Right kidney (tissue), 9 donors: ENCODE measurements at places on chromosomes 1 and 21.
A peak's percentile ranks its signal among the peaks of the same experiment; 100 is the strongest.

DNA sequence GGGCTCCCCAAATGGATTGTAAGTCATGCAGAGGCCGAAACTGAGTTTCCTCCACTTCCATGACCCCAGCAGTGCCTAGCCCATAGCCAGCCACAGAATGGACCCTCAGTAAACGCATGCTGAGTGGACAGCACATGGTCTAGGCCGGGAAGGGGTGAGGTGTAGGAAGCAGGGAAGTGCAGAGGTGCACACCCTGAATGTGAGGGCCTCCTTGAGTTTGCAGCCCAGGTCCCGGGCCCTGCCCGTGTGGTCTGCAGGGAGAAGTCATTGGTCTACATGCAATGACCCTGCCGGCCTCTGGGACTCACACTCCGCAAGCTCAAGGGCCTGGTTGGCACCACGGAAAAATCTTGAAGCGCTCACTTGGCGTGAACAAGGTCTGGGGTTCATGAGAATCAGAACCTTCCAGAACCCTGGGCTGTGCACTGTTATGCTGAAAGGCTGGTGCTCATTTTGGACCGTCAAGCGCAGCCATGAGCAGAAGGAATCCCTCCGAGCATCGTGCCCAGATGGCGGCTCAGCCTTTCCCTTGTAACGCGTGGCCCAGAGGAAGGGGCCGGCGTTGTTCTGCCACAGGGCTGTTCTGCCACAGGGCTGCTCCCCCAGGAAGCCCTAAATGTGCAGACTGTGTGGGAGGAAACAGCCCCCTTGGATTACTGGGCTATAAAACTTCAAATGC is 66.4 kb downstream of the PSMG1 start:
- DNase-seq = no peak

GRCh38 chr1:245715970-245716369 is 561.2 kb downstream of the KIF26B start:
- no peak for DNase-seq

DNA sequence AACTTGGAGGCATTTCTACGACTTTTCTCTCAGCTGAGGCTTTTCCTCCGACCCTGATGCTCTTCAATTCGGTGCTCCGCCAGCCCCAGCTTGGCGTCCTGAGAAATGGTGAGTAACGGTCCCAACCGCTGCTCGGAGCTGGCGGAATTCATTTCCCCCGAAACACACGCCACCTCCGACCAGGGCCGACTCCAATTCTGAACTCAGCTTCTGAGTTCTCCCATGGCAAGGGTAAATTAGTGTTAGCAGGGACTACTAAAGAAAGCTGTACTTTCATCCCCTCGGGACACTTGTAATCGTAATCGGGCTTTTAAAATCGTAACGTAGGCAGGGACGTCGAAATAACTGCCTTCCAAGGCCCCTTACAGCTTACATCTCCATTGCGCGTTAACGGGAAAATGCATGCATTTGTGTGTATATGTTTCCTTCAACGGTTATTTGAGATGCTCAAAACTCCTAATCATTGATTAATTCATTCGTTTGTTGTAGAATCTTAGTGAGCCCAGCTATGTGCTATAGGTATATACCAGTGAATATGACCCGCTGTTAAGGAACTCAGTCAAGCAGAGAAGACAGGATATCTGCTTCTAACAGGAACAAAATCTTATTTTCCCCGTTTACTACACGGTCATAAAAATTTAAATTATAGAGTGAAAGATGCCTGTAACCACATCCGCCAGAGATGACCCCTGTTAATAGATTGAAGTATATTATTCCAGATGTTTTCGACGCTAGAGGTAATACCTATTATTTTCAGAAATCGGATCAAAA is 472 bp downstream of the DTL start:
- DNase-seq = no peak

- DNase-seq = peak; percentile 91
These were observed 2.2 kb downstream of the JUN start for GRCh38 chr1:58781541-58782177.

- no peak for DNase-seq
These were observed 28.0 kb upstream of the PAX7 start for GRCh38 chr1:18602533-18603211.

DNA sequence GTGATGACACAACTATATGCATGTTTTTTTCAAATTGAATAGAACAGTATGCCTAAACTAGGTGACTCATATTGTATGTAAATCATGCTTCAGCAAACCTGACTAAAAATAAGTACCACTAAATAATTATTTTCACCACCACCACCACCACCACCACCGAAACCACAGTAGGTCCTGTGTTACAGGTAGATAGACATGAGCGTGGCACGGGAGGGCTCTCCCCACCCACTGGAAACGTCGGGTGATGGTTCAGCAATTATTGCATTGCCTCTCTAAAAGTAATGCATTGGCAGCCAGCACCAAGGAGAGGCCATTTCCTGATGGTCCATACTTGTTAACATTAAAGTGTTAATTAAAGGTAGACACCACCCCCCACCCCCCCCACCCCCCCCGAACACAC is 297.0 kb upstream of the NCAM2 start:
- DNase-seq = no peak

- no peak for DNase-seq
These were observed 4.5 kb downstream of the AIM2 start for GRCh38 chr1:159071970-159072582.

- DNase-seq = no peak
These were observed 108.8 kb downstream of the CHD1L start for GRCh38 chr1:147351140-147351835.

- DNase-seq = no peak
These were observed 838 bp upstream of the IBA57 start for GRCh38 chr1:228164561-228165371.

GRCh38 chr1:154957091-154957657 is 1.3 kb upstream of the PBXIP1 start:
- no peak for DNase-seq

DNA sequence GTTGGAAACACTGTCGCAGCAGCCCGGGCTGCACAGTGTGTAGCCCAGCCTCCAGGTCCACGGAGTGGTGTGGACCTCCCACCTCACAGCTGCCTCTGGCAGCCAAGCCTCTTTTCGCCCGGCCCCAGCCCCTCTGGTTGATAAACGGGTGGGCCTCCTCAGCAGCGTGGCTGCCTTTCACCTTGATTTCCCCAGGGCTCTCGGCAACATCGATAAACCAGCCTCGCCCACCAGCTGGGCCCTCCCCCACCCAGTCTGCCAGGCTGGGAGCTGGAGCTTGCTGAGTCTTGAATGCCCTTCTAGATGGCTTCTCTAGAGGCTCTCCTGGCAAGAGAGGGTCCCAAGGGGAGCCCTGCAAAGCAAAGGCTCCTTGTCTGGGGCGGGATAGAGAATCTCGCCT is 31.0 kb upstream of the LHX4 start:
- DNase-seq = no peak

- DNase-seq = no peak
These were observed 44.4 kb upstream of the TTC34 start for GRCh38 chr1:2845869-2846268.

GRCh38 chr21:31580866-31581276 is 78.6 kb upstream of the SOD1 start:
- DNase-seq = peak; percentile 36

DNA sequence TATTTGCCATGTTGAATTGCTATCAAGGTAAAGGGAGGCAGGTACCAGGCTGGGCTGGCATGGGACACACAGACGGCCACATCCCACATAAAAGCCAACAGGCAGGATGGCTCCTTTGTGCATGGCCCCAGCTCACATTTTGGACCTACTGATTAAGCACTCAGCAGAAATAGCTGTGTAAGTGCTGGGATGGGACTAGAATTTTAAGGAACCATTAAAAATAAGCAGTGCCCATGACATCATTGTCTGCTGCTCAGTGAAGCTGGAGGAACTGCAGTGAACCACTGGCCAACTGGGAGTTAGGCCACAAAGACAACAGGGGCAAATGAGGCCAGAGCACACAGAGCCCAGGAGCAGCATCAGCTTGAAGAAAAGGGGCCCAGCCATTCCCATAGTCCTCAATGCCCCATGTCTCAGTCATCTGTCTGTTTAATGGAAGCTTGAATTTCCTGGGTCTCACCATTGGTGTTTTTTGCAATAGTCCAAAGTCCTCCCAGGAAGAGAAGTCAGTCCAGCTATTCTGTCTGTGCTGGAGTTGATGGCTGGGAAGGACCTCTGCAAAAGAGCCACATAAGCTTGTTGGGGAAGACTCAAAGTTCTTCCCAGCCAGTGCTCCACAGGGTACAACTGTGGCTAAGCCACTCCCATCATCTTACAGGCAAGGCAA is 45.3 kb upstream of the TNR start:
- DNase-seq = no peak

DNA sequence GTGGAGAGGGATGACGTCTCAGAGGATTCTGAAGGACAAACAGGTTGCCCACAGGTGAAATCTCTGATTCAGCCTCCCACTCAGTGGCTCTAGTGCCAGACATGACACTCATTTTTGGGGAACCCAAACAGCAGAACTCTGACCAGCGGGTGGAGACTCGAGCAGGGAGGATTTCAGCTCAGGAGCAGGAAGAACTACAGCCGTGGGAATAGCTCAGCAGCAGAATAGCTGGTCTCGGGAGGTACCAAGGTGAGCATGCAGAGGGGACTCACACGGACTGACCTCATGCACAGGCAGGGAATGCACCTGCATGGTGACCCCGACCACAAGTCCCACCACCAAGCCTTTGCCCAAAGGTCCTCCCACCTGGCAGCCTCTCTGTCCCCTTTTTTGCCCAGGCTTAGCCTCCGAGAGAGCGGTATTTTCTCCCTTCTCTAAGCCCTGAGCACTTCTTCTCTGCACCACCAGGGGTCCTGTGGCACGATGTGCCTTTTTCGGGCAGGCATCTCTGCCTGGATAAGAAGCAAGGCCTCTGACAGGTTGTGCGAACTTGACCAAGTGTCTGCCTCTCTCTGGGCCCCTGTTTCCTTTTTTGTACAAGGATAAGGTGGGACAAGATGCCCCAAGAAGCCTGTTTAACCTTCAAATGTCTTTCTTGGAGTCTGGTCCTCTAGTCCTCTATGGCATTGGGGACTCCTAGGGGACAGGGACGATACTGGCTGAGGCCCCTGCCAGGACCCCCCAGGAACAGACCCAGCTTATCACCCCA is 8.8 kb upstream of the FGR start:
- DNase-seq = no peak

- DNase-seq = peak; percentile 53
These were observed 2.8 kb downstream of the MYCL start for GRCh38 chr1:39898648-39899603.

DNA sequence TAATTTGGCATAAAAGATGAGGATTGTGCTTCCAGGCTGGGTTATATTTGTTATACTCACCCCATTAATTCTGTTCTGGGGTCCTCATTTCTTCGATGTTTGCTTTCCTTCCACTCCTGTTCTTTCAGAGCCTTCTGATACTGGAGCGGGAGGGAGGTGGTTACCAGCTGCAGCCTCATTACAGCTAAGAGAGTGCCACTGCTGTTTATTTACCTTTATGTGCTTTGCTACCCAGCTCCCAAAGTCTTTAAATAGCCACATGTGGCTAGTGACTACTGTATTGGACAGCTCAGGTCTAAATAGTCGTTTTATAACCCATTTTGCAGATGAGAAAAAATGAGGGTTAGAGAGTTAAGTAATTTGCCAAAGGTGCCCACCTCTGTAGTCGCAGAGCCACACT is 25.1 kb downstream of the PLEKHM2 start:
- DNase-seq = no peak

DNA sequence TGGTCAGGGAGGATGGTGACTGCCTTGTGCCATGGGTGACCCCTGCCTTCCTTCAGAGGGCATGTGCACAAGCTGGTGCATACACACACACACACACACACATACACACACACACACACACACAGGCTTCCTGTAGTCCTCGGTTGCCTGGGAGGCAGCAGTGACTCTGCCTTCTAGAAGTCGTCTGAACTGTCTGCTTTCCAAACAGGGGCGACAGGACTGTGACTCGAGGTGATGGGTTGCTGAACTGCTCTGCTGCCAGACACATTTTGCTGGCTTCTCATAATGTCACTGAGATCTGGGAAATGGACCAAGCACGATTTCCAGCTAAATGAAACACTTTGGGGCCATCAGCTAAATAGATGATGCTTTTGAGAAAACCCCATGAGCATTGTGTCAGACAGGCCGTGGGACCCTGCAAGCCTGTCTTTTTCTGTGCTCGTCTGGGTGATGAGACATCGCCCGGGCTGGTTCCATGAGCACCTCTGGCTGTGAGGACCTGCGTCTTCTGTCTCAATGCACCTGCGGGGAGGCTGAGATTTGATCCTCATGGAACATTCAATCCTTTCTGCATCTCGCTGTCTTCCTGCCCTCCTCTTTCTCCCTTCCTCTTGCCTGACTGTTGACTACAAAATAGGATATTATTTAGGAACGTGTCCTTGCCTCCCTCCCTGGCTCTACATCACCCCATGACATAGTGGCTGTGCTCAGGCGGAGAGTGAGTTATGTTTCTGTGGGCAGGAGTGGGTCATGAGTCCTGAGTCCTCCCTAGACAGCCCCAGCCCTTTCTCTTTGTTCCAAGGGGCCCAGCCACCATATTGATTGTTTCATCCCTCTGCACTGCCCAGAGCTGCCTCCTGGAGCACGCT is 436.8 kb downstream of the CAMTA1 start:
- no peak for DNase-seq

- DNase-seq = no peak
These were observed 7.9 kb upstream of the SPRR1B start for GRCh38 chr1:153023109-153023508.

GRCh38 chr21:44199448-44199847 is 41.3 kb downstream of the ICOSLG start:
- no peak for DNase-seq

GRCh38 chr1:196608390-196609369 is at the start of gene KCNT2:
TSS of gene KCNT2 (minus strand) at chr1:196608440. CDS start at chr1:196608309, 131 bp downstream.
- DNase-seq = peak; percentile 87

GRCh38 chr1:232046451-232047306 is 420.1 kb downstream of the DISC1 start:
- DNase-seq = no peak

- DNase-seq = no peak
These were observed 21.9 kb downstream of the KMO start for GRCh38 chr1:241553886-241554592.

- no peak for DNase-seq
These were observed 307.0 kb downstream of the ST6GALNAC3 start for GRCh38 chr1:76381450-76382097.

GRCh38 chr1:15885701-15886610 is 38.4 kb downstream of the SPEN start:
- peak; percentile 81 for DNase-seq

- DNase-seq = no peak
These were observed 28.4 kb downstream of the PRPF38A start for GRCh38 chr1:52432807-52433206.

GRCh38 chr1:111904478-111905218 is 84.8 kb downstream of the KCND3 start:
- DNase-seq = no peak

- DNase-seq = no peak
These were observed 221.9 kb downstream of the TNR start for GRCh38 chr1:175521249-175522040.

GRCh38 chr1:9069326-9070100 is at the start of gene SLC2A5:
TSS of gene SLC2A5 (minus strand) at chr1:9069635. CDS start at chr1:9069536, 99 bp downstream.
- no peak for DNase-seq
